Activated CD4-positive, alpha-beta memory T cell treated with anti-CD3 and anti-CD28 coated beads for 36 hours (primary cell): ENCODE measurements at places on chromosomes 4 and X.

DNA sequence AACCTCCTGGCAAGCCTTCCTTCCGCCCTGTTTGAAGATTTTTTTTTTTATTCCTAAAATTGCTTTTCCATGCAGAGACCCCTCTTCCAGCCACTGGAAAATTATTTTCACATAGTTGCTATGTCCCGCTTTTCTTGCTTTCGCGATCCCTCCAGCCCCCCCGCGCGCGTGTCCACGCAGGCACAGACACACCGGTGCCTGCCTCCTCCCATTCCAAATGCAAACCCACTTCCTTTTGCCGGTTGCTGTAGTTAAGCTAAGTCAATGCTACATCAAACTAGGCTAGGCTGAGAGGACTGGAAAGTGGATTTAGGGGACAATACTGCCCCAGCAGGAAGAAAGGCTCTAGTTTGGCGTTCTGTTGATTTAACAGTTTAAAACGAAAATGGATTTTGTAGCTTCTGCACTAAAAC is 111.0 kb downstream of the DHX15 start:
- DNase-seq, result peak; percentile 9

DNA sequence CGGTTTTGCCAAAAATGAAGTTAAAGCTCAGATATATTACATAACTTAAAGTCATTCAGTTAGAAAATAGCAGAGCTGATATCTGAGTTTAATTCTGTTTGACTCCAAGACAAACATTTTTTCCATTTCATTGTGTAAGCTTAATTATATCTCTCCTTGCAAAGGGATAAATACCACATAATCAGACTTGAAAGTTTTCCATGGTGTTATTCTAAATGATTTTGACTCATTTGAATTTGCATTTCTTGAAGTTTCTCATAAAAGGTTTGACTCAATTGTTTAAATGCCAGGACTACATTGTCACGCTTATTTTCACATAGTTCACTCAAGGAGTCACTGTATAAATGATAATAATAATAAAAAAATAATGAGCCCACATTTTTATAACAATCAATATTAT is 39.4 kb upstream of the DDX60 start:
- DNase-seq, result no peak

- no peak for DNase-seq
Observed at GRCh38 chrX:87664381-87664780, 146.8 kb downstream of the KLHL4 start.

DNA sequence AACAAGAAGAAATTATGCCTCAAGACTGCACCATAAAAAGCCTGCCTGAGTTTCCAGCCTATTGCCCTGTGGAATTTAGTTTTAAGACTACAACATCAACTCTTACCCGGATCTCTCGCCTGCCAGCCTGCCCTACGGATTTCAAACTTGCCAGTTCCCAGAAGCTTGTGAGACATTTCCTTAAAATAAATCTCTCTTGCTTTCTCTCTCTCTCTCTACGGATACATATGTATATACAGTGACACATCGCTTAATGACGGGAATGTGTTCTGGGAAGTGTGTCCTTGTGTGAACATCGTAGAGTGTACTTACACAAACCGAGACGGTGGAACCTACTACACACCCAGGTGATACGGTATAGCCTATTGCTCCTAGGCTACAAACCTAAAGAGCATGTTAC is 79.5 kb downstream of the CLNK start:
- no peak for DNase-seq

DNA sequence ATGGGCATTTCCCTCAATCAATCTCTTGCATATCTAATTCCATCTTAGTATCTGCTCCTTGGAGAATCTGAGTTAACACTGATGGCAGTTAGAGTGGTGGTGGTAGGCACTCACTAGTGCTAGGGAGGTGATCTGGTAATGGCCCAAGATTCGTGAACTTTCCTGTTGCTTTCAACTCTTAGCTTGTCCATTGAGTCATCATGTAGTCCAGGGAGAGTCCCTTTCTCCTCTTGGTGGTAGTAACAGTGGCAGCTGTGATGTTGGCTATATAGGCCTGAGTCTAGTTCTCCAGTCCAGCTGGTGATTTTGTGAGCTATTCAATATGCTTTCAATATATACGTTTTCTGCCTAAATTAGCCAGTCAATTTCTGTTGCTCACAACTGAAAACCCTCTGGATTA is 7.0 kb upstream of the XKRX start:
- DNase-seq, result no peak

GRCh38 chr4:130257271-130257670 is 1161.3 kb downstream of the C4orf33 start:
- DNase-seq, result no peak

DNA sequence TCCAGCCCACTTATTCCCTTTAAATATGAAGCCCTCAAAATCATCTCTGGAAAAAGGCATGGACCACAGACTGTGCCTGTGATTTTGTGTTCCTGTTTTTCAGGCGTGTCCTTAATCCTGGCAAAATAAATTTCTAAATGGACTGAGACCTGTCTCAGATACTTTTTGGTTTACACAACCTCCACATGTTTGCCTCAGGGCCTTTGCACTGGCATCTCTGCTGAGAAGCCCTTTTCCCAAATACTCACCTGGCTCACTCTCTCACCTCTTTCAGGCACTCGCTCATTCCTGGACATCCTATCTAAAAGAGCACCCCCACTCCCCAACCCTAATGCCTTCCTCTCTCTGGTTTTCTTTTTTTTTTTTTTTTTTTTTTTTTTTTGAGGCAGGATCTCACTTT is 40.5 kb downstream of the CHRNA9 start:
- no peak for DNase-seq

GRCh38 chr4:98828801-98829200 is 100.1 kb downstream of the EIF4E start:
- peak; percentile 42 for DNase-seq

- no peak for DNase-seq
Observed at GRCh38 chrX:37802028-37802427, 22.2 kb downstream of the CYBB start.

DNA sequence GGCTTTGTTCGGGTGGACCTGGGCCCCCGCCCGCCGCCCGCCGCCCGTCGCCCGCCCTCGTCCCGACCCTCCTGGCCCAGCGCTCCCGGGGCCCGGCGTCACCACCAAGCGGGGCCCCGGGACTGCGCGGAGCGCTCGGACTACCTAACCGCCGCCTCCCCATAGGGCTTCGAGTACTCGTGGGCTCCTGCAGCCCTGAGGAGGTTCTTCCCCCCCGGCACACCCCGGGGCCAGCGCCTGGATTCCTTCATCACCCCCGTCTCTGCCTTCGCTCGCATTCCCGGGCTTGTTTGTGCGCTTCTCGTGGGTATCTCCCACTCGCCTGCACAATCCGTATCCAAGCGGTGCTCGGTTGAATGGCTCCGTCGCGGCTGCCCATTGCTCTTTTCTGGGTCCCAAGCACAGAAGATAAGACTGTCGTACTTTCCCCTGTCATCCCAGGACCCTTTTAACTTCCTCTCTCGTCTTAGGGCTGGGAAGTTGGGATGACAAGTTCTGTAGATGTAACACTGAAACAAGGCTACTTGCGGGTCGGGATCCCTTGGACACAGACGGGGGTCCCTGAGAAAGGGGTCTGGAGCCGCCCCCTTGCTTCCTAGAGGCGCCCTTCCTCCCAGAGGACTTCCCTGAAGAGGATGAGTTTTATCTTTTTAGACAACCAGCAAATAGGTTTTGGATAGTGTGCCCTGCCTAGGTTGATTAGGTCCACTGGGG is 565 bp downstream of the MOB1B start:
- no peak for DNase-seq

DNA sequence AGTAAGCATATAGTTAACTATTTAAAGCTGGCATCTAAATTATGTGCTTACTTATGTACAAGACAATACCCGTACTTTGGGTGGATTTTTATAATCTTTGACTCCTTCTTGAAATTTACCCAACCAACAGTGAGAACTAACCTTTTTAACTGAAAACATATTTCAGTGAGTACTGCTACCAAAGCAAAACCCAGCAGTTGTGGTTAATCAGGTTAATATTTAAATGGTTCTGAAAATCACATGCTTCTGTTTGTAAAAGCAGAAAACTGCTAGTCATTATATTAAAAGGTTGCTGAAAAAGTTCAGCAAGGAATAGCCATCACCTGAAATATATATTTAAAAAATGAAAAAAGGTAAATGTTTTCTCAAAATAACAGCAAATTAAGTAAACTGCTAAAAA is 20.0 kb downstream of the UBE2D3 start:
- no peak for DNase-seq

GRCh38 chrX:130179579-130180215 is 7.9 kb downstream of the RAB33A start:
- DNase-seq, result no peak

GRCh38 chrX:20500171-20500865 is 233.6 kb upstream of the RPS6KA3 start:
- peak; percentile 43 for DNase-seq

DNA sequence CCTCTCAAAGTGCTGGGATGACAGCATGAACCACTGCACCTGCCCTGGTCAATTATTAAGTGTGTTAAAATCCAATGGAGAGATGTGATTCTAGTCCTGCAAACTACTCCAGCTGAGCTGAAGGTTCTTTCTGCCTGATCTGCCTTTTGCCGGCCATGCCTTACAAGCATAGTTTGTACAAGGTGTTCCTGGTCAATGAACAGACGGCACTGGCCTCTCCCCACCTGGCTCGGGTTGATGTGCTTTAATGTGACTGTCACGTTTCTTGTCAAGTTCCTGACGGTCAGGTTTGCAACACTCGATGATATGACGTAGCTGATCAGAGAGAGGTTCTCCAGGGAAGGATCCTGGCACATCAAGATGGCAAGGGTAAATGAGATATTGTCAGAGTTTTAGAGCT is 23.1 kb upstream of the PHKA2 start:
- DNase-seq, result no peak

DNA sequence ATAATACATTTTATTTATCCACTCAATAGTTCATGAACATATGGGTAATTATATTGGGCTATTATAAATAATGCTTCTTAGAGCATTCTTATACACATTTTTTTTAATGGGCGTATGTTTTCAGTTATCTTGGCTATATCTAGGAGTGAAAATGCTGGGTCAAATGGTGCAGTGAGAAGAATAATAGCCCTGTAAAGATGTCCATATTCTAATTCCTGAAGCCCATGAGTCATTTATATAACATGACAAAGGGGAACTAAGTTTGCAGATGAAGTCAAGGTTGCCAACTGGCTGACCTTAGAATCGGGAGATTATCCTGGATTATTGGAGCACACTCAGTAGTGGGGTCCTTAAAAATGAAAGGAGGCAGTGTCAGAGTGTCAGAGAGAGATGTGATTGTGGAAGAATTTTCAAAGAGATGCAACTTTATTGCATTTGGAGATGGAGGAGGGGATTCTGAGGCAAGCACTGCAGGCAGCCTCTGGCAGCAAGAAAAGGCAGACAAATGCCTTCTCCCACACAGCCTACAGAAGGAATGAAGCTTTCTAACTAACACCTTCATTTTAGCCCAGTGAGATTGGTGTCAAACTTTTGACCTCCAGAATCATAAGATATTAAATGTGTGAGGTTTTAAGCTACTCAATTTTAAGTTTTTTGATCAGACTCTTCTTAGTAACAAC is 106.1 kb upstream of the HS3ST1 start:
- no peak for DNase-seq

DNA sequence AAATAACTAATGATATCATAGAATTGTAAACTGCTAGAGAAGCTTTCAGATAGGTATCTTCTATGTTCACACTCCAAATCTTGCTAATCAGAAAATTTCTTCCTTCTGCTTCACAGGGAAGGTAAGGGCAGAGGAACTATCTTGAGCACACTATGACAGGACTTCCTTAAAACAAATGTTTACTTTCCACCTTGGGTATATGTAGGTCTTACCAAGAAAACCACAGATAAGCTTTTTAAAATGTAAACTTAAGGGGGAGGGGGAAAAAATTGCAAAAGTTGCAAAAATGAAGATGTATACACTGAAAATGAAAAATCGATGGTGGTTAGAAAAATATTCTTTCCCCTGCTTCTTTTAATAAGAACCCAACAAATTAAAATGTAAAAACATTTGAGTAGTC is 30.9 kb downstream of the YTHDC1 start:
- no peak for DNase-seq
